ENCODE measurements at places on chromosomes 16 and 17. TPM values are rescaled to one million over a fixed set of nuclear protein-coding genes. Genes with fewer than 3 reads are reported as not detected.

The TP53I13 gene
- polyA plus RNA-seq = 34.4 TPM

The PRRT2 gene
- polyA plus RNA-seq = 55.1 TPM

The PLLP gene
- polyA plus RNA-seq = 153 TPM

The IGF2BP1 gene
- polyA plus RNA-seq = not detected

The HSPB9 gene
- polyA plus RNA-seq = 0.54 TPM
